Kasumi-1 (cell line): ENCODE measurements at places on chromosomes 3 and 15.

GRCh38 chr3:142459929-142460328 lies 12.1 kb upstream of the XRN1 start:
- no peak for DNase-seq

GRCh38 chr3:2873986-2874385 lies 236.2 kb downstream of the IL5RA start:
- DNase-seq, result no peak

- DNase-seq, result peak; percentile 64
Measured at GRCh38 chr3:190424478-190425439, 24.9 kb downstream of the TMEM207 start.

DNA sequence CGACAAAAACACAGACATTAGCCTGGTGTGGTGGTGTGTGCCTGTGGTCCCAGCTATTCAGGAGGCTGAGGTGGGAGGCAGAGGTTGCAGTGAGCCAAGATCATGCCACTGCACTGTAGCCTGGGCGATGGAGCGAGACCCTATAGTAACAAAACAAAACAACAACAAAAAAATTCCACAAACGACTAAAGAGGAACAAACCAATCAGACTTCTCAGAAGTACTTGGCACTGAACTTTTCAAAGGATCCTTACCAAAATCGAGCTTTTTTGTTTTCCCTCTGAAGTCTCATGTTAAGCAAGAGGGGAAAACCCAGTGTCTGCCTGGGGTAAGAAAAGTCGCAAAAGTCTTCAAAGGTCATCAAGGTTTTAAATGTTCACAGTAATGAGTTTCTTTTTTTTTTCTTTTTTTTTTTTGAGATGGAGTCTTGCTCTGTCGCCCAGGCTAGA lies 30.1 kb upstream of the TFRC start:
- DNase-seq, result no peak

- DNase-seq, result peak; percentile 24
Measured at GRCh38 chr15:85597155-85597815, 197.4 kb downstream of the KLHL25 start.

DNA sequence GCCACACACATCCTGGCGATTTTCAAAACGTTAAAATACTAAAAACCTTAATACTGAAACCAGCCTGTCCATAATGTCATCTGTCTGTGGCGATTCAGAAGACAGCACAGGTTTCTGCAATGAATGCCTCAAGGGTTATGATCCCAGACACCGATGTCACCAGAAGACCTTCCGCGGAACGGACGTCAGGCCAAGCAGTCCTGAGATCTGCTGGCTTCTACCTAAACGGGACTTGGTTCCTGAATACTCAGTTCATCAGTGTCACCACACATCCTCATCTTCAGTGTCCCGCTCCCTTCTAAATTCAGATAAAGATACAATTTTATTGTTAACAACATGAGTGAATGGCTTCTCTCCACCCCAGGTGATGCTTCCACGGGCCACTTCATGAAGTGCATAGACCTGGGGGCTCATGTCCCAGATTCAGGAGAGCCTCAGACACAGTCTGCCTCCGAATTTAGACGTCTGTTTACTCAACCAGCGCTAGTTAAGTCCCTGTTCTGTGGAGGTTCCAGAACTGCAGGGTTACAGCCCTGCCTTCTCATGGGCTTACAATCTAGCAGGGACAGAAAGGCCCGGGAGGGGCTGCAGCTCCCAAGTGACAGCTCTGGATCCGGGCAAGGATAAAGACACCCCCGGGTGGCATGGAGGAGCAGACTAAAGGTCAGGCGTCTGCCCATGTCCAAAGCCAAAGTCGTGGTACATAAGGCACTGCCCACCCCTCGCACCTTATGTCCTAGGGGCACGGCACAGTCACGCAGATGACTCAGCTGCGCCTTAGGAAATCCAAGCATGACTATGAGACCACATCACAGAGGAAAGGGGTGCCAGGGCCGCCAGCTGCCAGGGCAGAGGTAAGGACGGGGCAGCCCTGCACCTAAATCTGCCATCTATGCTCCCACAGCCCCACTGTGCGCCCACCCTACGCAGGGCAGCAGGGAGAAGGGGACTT lies 75.9 kb downstream of the VGLL4 start:
- DNase-seq, result no peak

- DNase-seq, result no peak
Measured at GRCh38 chr15:71005895-71006294, 109.4 kb upstream of the THSD4 start.

- DNase-seq, result no peak
Measured at GRCh38 chr15:56495053-56495452, 30.1 kb upstream of the MNS1 start.
